Neuronal stem cell (in vitro differentiated cells): ENCODE measurements at places on chromosomes 7 and 10.

DNA sequence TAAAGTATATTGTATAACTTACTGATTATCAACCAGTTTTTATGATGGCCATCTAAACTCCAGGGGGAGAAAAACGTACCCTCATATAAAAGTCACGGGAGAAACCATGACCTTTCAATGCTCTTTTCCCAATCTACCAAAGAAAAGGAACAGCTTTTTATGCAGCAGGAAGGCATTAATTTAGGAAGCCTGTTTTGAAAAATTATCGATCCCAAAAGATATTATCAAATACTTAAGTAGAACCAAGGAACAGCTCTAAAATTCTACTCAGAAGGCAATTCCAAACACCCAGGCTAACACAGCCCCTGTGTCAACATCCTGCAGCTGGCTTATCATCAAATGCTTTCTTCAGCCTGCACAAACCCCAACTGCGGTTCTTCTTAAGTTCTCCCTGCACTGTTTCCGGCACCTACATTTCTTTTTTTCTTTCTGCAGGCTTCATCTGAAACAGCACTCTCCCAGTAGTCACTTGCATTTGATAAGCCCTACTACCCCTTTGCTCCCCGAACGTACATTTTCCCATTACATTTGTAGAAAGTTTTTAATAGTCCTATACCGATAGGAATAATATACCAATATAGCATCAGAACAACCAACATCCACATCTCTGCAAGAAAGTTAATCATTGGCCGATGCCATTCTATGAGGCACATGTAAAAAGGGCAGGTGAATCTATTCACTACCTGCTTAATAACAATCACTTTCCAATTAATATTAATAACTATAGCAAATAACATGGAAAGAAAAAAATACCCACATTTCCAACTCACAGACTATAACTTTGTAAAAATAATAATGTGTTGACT, 47.9 kb downstream of the PIP4K2A start:
- H3K27me3 ChIP-seq, result no peaks in the 10 kb centered on the region
- peaks cover 6% of the 10 kb centered on the region for H3K4me1 ChIP-seq
- H3K27ac ChIP-seq, result no peak overlapping the region

DNA sequence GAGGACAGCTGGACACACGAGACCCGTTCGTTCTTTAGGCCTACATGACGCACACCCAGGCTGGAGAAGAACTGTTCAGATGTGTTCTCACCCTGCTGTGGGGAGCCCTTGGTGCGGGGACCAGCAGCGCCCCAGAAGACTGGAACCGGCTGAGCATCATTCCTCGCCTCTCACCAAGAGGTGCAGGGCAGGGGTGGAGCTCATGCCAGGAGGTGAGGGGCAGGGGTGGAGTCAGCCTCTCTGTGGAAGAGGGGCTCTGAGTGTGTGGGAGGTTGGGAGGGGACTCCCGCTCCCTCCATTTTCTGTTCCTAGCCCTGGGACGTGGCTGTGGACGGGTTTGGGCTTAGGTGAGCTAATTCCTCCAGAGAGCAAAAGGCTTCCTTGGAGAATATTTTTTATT, 66.0 kb upstream of the SHH start:
- H3K4me1 ChIP-seq, result no peaks in the 10 kb centered on the region
- no peaks in the 10 kb centered on the region for H3K27me3 ChIP-seq
- H3K27ac ChIP-seq, result no peak overlapping the region
- no peak for DNase-seq
- no peak overlapping the region for H3K4me3 ChIP-seq

GRCh38 chr7:132565441-132565840, 10.8 kb downstream of the PLXNA4 start:
- H3K4me3 ChIP-seq, result no peak overlapping the region
- H3K4me1 ChIP-seq, result no peaks in the 10 kb centered on the region
- no peak for DNase-seq
- no peaks in the 10 kb centered on the region for H3K27me3 ChIP-seq

DNA sequence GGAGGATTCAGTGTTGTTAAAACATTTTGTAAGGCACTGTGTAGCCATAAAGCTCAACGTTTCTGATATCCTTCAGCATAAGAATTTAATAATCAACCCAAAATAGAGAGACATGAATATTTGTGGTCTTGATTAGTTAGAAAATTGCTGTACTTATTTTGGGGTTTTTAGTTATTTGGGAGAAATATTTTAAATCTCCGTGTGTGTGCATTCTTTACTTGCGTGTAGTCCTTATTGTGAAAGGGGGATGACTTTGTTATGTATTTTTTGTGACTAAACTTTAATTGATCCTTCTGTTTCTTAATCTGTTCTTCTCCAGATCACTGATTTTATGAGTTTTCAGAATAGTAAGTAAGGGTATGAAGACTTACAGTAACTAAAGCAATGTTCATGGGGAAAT, 81.2 kb downstream of the ZNRF2 start:
- no peaks in the 10 kb centered on the region for H3K36me3 ChIP-seq
- no peak for DNase-seq
- H3K27me3 ChIP-seq, result no peaks in the 10 kb centered on the region

GRCh38 chr7:119105381-119105780, 880.9 kb downstream of the ANKRD7 start:
- no peak overlapping the region for H3K4me3 ChIP-seq
- no peak for DNase-seq
- H3K27ac ChIP-seq, result no peak overlapping the region
- H3K27me3 ChIP-seq, result no peaks in the 10 kb centered on the region

GRCh38 chr7:22016507-22016906, 70.8 kb upstream of the CDCA7L start:
- H3K27ac ChIP-seq, result no peak overlapping the region
- no peaks in the 10 kb centered on the region for H3K27me3 ChIP-seq
- H3K36me3 ChIP-seq, result no peaks in the 10 kb centered on the region
- DNase-seq, result no peak

DNA sequence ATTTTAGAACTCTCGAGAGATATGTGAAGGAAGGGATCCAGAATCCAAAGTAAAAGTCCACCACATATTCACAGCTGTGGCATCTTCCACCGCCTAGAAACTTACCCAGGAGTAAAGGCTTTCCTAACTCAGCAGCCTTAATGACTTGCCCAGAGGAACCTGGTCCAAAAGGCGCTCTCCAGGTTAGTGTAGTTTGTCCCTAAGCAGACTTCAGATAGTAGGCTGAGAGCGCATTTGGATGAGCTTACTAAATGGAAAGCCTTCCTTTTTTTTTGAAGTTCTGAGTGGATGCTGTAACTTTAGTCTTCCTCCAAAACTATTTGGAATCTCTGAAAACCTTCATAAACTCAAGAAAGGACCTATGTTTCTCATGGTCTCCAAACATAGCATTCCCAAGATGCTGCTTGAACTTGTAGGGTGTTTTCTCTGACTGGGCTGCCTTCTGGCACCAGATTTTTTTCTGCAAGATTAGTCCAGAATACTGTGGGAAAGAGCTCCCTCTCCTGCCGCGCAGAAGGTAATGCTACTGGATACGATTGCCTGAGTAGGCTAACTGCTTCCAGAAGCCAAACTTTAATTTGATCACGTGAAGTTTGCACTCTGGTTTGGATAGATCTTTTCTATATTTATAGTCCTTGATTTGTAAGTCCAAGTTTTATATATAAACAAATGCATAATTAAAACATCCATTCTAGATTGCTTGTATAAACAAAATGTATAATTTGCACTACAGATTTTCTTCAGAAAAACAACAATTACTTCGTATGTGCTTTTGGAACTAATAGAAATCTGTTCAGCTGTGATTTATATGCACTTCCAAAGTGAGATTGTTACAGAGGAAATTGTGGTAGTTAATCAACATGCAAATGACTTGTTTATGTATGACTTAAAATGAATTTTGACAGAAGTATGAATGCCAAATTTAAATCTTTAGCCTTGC, 19.6 kb upstream of the GPR37 start:
- peaks cover 4% of the 10 kb centered on the region for H3K4me1 ChIP-seq
- H3K4me3 ChIP-seq, result no peak overlapping the region
- peak; percentile 56 for DNase-seq
- H3K36me3 ChIP-seq, result no peaks in the 10 kb centered on the region
- H3K27ac ChIP-seq, result no peak overlapping the region
- no peaks in the 10 kb centered on the region for H3K27me3 ChIP-seq

- H3K27ac ChIP-seq, result no peak overlapping the region
- H3K36me3 ChIP-seq, result no peaks in the 10 kb centered on the region
- H3K4me1 ChIP-seq, result peaks cover 16% of the 10 kb centered on the region
- no peak overlapping the region for H3K4me3 ChIP-seq
Observed at GRCh38 chr7:21920936-21921335, 24.8 kb downstream of the CDCA7L start.

DNA sequence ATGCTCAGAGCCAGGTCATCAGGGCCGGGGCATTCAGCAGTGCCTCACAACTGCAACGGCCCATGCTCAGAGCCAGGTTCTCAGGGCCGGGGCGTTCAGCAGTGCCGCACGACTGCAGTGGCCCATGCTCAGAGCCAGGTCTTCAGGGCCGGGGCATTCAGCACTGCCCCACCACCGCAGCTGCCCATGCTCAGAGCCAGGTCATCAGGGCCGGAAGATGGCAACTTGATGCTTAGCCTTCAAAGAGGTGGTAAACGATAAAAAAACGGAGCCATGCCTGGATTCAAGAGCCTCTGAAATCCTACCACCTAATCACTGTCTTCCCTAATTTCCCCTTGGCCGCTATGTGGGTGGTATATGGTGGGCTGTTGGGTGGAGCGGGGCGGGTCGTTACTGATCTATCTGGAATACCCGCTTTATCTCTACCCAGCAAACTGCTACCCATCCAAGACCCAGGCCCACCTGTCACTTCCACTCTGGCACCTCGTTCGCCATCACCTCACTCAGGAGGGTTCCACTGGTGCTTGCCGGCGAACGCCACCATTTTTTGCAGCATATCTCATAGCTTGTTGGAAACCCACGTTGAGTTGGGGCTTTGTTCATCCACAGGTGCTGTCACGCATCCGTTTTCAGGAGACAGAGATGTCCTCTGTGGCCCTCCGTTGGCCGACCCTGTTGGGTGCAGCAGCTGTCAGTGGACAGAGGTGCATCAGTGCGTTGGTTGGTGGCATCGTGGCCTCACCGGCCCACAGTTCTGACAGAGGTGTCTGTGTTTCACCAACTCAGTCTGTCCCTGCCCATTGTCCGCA, 221.1 kb downstream of the EBF3 start:
- H3K4me3 ChIP-seq, result peak overlapping the region; percentile 54
- no peak for DNase-seq
- no peaks in the 10 kb centered on the region for H3K36me3 ChIP-seq
- H3K27me3 ChIP-seq, result no peaks in the 10 kb centered on the region
- H3K4me1 ChIP-seq, result no peaks in the 10 kb centered on the region

GRCh38 chr10:132464256-132465192, 67.5 kb downstream of the PWWP2B start:
- no peak overlapping the region for H3K27ac ChIP-seq
- H3K36me3 ChIP-seq, result no peaks in the 10 kb centered on the region
- peaks cover 5% of the 10 kb centered on the region for H3K27me3 ChIP-seq
- no peak overlapping the region for H3K4me3 ChIP-seq

DNA sequence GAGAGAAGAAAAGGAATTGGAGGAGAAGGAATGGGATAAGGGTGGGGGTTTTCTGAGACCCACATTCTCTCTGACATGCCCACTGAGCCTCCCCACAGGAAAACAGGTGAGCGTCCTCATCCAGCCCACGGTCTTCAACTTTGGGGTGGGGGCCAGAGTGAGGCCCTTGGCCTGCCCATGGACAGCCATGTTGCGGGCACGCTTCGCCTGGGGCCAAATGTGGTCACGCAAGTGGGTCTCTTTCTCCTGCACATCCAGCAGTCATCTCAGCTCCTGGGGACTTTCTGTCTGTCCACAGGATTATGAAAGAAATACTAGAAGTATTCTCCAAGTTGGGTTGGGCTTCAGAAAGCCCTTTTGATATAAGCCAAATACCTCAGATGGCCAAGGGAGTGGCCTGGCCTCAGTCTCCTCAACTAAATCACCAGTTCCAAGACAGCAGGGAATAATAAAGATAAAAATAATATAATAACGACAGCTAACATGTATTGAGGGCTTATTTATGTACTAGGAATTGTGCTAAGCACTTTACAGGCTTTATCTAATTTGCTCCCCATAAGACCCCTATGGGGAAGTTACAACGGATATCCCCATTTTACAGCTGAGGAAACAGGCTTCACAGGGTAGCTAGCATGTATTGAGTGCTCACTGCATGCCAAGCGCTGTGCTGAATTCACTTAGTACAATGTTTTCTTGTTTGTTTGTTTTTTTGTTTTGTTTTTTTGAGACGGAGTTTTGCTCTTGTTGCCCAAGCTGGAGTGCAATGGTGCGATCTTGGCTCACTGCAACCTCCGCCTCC, 57.2 kb upstream of the LBX1 start:
- H3K27me3 ChIP-seq, result peaks cover 82% of the 10 kb centered on the region
- peaks cover 14% of the 10 kb centered on the region for H3K4me1 ChIP-seq
- no peaks in the 10 kb centered on the region for H3K36me3 ChIP-seq

DNA sequence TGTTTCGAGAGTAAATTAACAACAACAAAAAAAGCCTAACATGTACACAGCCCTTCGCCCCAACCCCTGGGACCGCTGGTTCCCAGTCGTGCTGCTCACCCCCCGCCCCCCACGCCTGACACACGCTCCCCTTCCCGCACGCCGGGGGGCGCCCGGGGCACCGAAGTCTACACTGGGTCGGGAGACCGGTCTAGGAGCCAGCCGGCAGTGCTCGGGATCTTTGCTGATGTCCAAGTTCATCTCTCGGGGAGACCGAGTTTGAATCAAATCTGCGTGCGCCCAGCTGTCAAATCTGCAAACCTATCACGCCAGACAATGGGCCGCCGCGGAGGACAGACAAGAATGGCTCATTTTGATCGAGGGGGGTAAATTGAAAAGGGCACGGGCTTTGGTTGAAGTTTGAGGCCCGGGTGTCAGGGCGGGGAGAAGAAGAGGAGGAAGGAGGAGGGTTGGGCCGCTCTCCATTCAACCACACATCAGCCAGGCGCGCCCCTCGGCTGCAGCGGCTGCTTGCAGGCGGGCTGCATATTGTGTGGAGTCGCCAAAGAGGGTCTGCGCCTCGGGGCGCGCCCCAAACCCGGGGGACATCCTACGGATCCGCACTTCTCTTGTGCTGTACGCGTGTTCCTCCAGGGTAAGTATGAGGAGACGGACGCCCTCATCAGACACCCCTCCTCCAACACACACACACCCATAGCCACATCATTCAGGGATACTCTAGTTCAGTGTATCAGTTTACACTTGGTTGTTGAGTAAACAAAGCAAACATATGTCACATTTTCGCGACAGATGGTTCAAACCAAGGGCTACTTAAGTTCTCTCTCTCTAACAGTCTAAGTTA, 1.3 kb upstream of the GFRA1 start:
- H3K36me3 ChIP-seq, result peaks cover 16% of the 10 kb centered on the region
- peaks cover 7% of the 10 kb centered on the region for H3K4me1 ChIP-seq
- H3K27me3 ChIP-seq, result peaks cover 57% of the 10 kb centered on the region
- no peak overlapping the region for H3K27ac ChIP-seq
